ENCODE measurements at places on chromosomes 16 and 17.

DNA sequence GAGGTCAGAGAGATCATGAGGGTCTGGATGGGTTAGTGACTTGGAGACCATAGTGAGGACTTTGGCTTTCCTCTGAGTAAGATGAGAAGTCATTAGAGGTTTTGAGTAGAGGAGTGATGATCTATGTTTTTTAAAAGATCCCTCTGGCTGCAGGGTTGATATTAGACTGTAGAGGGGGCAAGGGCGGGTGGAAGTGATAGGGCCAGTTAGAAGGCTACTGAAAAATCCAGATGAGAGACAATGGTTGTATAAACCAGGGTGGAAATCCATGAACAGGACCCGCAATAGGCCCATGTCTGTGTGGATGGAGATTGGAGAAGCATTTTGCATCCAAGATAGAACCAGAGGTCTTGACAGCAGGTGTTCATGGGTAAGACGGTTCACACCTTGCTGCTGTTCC, 9.8 kb downstream of the ITGAL start:
- no peak for DNase-seq

DNA sequence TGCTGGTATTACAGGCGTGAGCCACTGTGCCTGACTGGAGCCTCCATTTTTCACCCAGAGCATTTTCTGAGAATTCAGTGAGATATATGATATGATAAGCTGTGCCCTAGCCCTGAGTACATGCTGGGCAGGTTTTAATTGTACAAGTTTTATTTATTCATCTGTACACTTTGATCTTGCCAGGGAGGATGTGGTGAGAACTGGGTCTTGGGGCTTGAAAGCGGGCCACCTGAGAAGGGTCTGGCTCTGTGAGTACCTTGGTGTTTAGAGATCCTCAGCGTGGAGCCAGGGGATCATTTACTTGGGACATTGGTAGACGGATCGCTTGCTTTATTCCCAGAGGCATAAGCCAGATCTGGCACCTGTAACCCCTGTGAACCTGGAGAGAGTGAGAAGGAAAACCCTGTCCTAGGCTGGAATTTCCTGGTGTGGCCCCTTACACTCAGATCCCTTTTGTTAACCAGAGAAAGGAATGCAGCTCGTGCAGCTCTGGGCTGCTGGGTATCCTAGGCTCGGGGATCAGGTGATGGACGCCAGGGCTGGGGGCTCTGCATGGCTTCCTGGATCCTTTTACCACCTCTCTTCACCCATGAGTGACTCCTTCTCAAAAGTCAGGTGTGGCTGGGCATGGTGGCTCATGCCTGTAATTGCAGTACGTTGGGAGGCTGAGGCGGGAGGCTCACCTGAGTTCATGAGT, 91.9 kb downstream of the ABCC1 start:
- DNase-seq: peak; percentile 53

DNA sequence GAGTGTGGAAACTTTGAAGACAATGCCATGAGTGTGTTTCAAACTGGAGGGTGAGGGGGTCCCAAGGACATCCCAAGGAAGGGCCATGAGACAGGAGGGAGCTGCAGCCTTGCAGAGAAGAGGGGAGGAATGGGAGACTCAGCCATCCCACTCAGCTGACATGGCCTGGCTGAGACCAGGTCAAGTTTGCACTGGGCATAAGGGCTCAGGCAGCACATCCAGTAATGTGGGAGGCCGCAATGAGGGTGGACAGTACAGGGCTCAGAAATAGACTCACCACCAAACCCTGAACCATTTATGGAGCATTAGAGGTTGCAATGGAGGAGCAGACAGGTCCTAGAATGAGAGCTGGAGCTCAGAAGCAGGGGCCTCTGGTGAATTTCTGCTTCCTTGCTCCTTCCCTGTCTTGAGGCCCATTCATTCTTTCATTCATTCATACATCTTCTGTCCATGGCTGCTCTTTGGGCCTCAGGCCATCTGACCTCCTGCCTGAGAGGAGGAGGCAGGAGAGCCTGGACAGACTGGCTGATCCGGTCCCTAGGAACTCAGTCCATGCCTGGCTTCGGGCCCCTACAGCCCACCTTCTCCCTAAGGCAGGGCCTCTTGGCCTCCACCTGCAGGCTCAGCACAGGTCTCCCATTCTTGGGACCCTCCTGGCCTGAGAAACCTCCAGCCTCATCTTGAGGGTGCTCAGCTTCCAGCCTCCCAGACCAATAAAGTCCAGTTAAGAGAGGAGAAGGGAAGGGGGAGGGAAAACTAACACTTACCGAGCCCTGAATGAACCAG, 70.5 kb upstream of the CDH5 start:
- DNase-seq: no peak

DNA sequence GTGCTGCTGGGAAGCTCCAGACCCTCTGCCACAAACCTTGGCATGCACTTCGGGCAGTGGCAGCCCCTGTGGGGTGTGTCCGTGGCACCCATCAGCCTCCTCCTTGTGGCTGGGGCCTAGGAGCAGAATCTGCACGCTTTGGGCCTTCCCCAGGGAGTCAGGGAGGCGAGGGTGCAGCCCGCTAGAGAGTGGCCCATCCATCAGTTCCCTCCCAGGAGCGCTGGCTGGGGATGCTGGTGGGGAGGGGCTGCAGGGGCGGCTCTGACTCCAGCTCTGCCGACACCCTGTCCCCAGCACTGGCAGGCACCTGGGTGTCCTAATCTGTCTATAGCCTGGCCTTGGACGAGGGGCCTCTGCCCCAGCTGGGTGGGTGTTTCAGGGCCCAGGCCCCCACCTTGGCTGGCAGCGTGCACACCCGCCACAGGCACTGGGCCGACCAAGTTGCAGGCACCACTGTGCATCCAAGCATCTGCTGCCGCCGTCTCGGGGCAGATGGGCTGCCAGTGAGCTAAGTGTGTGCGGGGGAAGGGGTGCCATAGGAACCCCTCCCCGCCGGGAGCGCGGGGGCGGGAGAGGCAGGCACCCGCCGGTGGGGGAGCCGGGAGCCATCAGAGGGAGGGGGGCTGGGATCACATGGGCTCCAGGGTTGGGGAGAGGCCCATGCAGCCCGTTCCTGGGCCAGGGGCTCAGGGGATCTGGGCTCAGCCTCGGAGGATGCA, 30.2 kb downstream of the ENDOV start:
- no peak for DNase-seq

DNA sequence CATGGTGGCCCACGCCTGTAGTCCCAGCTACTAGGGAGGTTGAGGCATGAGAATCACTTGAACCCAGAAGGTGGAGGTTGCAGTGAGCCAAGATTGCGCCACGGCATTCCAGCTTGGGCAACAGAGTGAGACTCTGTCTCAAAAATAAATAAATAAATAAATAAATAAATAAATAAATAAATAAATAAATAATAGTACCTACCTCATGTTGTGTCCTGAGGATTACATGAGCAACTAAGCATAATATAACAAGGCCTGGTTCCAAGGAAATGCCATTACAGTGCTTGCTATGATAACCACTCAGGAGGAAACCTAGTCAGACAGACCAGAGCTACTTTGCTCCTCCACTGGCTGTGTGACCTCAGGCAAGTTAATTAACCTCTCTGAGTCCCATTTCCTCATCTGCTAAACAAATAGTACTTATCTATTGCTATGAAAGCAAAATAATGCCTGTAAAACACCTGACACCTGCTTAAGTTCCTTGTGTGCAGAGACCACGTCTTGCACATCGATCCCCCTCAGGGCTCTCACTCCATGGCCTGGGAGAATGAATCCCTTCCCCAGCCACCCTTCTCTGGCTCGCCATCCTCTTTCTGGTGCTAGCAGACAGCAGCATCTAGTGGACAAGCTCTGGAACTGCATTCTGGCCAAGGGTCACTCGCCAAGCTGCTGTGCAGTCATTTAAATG, 7.5 kb downstream of the EPOP start:
- DNase-seq: peak; percentile 51

- DNase-seq: no peak
Measured at GRCh38 chr16:75022567-75022966, 23.7 kb downstream of the ZNRF1 start.

All from H1 (cell line).